NCI-H524 treated with DMSO at 0.1 percent for 48 hours (cell line): ENCODE measurements at places on chromosomes 11 and 22.

DNA sequence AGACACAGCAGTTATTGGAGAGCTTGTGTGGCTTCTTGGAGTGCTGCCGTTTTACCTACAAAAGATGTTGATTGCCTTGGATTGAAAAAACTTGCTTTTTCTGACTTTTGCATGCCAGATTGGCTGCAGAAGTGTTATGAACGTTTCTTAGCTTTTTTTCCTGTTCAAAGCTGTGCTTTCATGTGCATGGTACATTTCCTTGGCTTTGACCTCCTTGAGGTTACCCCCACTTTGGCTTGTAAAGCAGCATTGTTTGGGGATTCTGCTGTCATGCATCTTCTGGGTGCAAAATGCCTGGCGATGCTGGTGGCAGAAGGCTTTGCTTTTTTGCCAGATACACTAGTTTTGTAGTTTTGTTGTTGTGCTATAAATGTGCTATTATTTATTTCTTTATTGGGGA lies 80.0 kb downstream of the JRKL start:
- DNase-seq = no peak

GRCh38 chr22:39908737-39909136 lies 7.9 kb downstream of the GRAP2 start:
- DNase-seq = no peak

DNA sequence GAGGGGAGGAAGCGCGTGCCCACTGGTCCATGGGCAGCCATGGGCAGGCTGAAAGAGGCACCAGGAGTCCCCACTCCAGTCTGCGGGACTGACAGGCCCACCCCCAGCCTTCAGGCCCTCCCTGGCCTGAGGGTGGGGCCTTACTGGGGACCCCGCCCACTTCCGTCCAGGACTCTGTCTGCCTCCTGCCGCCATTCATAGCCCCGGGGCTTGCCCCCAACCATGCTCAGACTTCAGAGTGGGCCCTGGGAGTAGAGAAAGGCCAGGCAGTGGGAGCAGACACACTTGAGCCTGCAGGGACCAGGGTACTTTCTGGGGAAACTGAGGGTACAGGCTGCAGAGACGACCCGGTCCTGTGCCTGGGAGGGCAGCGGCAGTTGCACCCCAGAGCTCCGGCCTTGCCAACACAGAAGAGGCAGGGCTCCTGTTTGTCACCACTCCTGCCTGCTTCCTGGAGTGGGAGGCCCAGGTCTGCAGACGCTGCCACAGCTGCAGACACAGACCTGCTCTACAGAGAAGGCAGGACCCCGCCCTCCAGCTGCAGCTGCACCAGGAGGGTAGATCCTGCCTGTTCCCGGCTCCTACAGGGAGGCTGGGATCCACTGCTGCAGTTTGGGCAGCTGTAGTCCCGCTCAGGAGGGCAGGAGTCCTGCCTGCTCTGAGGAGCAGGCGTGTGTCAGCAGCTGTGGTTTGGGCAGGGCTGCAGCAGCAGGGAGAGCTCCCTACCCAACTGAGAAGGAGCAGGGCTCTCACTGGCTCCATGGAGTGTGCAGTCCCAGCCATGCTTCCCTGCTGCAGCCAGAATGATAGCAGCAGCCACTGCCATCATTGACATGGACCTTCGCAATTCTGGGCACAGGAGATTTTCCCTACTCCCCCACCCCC lies 387.9 kb upstream of the ANO3 start:
- no peak for DNase-seq

GRCh38 chr11:111540114-111540936 lies at the start of gene LAYN:
LAYN (plus strand) TSS chr11:111540720; CDS start chr11:111540844, 124 bp downstream.
- no peak for DNase-seq

- peak; percentile 42 for DNase-seq
These were observed 37.6 kb upstream of the RIC3 start for GRCh38 chr11:8206251-8207079.

DNA sequence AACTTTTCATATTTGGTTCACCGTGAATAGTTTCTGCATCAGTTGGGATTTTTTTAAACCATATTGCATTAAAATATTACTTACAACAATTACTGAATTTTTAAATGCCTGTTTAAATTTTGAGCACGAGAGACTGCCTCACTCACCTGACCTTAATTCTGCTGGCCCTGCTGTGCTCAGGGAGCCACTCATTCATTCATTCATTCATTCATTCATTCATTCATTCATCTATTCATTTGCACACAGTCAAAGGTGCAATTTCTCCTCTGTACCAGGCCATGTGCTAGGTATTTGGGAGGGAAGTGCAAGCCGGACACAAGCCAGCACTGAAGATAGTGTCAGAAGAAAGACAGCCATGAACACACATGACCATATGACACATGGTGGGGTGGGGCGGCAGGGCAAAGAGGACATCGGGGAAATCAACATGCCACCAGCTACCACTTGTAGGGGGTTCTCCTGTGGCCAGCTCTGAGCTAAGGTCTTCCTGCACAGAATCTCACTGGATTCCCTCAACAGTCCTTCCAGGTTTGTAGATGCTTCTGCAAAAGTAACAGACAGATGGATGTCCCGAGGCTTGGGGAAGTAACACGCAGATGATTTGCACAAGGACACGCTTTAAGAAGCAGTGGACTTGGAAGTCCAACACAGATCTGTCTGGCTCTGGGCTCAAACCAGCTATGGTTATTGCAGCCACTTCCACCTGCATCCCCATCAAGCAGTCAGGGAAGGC lies 568 bp upstream of the CSF2RB start:
- no peak for DNase-seq

DNA sequence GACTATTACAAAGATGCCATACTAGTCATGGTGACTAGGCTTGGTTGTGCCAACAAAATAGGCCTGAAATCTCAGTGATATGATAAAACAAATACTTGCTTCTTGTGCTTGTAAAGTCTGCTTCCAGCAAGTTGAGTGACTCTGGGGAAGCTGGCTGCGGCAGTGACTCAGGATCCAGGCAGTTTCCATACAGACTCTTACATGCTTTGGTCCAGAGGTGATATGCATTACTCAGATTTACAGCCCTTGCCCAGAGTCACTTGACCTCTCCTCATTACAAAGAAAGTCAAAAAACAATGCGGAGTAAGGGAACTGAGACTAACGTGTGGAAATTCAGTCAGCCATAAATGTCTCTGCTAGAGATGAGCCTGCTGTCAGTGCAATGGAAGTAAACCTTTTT lies 387.5 kb downstream of the KCNA4 start:
- no peak for DNase-seq

- no peak for DNase-seq
These were observed 64.9 kb downstream of the ENDOD1 start for GRCh38 chr11:95154514-95154913.

- DNase-seq = no peak
These were observed 4.8 kb upstream of the PAX6 start for GRCh38 chr11:31815711-31816467.

DNA sequence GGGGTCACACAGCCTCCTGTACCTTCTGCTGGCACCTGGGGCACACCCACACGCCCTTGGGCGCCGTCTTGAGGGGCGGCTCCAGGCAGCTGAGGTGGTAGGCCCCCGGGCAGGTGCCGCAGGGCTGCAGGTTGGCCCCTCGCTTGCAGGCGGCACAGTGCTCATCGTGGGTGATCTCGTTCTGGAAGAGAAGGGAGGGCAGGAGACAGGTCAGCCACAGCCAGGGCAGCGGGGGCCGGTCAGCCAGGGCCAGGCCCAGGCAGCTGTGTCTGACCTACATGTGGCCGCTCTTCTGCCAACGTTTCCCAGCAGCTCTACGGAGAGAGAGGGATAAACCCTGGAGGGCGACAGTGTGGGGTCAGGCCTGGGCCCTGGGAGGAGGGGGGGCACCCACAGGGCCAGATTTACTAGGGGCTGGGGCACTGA lies 121.9 kb downstream of the PHF21B start:
- DNase-seq = no peak

DNA sequence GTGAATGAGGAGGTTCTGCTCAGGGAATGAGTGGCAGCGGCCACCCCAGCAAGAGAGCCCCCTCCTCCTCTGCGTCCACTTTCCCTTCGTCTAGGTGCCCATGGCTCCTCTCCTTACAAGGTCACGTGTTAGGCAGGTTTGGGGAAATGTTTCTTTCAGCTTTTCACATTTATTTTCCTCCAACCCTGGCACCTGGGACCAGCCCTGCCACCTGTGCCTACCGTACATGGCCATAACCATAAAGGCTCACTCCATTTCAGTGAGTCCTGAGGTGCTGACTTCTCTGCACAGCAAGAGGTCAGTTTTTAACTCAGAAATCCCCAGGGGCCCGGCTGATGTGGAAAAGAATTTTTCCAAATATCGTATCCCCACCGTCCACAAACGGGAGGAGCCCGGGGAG lies 71.2 kb downstream of the FLI1 start:
- DNase-seq = no peak

- DNase-seq = no peak
These were observed 94.1 kb upstream of the NNMT start for GRCh38 chr11:114202011-114202609.

- peak; percentile 78 for DNase-seq
These were observed 55.9 kb upstream of the KIRREL3 start for GRCh38 chr11:127056338-127056971.

GRCh38 chr11:3202305-3202704 lies 16.3 kb downstream of the MRGPRG start:
- no peak for DNase-seq

GRCh38 chr11:11931461-11932055 lies 76.9 kb downstream of the DKK3 start:
- DNase-seq = peak; percentile 14

- no peak for DNase-seq
These were observed 7.2 kb downstream of the LMO1 start for GRCh38 chr11:8256271-8257002.

DNA sequence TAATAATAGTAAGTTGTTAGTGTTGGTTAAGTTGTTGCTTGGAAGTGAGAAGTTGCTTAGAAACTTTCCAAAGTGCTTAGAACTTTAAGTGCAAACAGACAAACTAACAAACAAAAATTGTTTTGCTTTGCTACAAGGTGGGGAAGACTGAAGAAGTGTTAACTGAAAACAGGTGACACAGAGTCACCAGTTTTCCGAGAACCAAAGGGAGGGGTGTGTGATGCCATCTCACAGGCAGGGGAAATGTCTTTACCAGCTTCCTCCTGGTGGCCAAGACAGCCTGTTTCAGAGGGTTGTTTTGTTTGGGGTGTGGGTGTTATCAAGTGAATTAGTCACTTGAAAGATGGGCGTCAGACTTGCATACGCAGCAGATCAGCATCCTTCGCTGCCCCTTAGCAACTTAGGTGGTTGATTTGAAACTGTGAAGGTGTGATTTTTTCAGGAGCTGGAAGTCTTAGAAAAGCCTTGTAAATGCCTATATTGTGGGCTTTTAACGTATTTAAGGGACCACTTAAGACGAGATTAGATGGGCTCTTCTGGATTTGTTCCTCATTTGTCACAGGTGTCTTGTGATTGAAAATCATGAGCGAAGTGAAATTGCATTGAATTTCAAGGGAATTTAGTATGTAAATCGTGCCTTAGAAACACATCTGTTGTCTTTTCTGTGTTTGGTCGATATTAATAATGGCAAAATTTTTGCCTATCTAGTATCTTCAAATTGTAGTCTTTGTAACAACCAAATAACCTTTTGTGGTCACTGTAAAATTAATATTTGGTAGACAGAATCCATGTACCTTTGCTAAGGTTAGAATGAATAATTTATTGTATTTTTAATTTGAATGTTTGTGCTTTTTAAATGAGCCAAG lies 2.7 kb downstream of the NEAT1 start:
- DNase-seq = no peak

- no peak for DNase-seq
These were observed 77.8 kb downstream of the GRIK4 start for GRCh38 chr11:120589376-120589775.

- no peak for DNase-seq
These were observed 3.5 kb upstream of the ZNF74 start for GRCh38 chr22:20390394-20390907.

GRCh38 chr11:108559340-108559739 lies 34.2 kb downstream of the EXPH5 start:
- no peak for DNase-seq

- no peak for DNase-seq
These were observed 25.3 kb upstream of the CBX7 start for GRCh38 chr22:39177791-39178190.

DNA sequence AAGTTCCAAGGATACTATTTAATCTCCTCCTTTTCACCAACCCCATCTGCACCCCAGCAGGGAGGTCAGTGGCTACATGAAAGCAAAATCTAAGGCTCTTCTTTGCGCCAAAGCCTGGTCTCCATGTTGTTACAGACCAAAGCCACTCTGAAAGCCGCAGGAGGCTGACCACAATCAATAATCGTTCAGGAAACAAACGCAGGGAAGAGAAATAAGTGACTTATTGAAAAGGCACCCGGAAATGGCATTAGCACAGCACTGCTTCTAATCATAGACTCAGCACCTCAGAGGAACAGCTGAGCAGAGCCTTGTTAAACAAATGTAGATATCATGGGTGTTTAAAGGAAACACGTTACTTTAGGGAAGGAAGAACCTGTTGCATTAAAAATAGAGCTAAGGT lies 183.9 kb downstream of the KIRREL3 start:
- no peak for DNase-seq

GRCh38 chr11:117986981-117987574 lies 884 bp downstream of the IL10RA start:
- DNase-seq = no peak

DNA sequence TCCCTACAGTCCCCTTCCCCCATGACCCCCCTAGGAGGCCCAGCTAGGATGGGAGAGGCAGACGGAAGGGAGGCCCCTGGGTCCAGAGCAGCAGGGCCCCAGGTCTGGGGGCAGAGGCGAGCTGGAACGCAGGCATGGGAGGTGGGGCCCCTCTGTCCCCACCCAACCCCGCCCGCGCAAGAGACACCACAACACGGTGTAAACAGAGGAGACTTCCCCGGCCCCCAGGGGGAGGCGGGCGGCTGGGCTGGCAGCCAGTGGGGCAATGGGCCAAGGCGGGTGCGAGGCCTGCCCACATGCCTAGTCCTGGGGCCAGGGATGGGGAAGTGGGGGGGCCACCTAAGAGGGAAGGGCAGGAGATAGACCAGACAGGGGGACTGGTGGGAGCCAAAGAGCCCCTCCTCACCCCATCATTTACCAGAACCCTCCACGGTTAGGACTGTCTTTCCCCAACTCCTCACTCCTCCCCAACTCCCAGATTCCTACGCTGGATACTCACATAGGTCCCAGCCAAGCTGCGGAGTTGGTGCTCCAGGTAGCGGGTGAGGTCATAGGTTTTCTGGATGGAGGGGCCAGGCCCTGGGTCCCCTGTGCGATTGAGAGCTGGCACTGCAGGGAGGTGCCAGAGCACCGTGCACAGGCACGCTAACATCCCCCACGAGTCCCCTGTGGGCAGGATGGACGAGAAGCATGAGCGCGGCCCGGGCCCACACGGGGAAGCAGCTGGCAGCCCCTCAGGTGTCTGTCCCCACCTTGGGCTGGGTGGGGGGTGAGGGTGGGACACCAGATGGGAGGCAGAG lies 6.2 kb downstream of the CLCF1 start:
- no peak for DNase-seq
